ENCODE measurements at places on chromosomes 5 and 9.
A peak's percentile ranks its signal among the peaks of the same experiment; 100 is the strongest.

- no peak for DNase-seq
Observed at GRCh38 chr9:7606591-7606990, 193.0 kb downstream of the DMAC1 start.

DNA sequence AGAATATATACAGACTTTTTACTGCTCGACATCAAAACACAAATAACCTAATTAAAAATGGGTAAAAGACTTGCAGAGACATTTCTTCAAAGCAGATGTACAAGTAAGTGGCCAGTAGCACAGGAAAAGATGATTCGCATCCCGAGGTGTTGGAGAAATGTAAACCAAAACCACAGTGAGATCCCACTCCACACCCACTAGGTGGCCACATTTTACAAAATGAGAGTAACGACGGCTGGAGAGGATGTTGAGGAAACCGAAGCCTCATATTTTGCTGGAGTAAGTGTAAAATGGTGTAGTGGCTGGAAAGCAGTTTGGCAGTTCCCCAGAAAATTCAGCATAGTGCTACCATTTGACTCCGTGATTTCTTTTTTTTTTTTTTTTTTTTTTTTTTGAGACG lies 21.3 kb upstream of the GBGT1 start:
- DNase-seq = peak; percentile 19

DNA sequence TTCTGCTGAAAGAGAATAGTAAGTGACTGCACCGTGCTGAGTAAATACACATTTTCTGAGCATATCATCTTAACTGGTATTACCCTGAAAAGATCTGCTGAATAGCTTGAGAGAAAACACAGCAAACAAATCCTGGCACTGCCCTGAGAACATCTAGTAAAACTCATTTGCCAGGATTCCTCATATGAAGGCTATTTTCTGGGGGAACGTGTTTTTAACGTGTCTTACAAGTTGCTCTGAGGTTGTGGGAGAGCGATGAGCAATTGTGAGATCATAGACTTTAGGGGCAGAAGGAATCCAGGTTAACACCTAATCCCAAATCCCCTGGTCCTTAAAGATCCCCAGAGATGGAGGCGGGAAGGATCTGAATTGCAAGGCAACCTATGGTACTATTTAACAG lies 331.9 kb upstream of the RFX3 start:
- DNase-seq = no peak

GRCh38 chr5:126199467-126199866 lies 223.7 kb upstream of the GRAMD2B start:
- no peak for DNase-seq

DNA sequence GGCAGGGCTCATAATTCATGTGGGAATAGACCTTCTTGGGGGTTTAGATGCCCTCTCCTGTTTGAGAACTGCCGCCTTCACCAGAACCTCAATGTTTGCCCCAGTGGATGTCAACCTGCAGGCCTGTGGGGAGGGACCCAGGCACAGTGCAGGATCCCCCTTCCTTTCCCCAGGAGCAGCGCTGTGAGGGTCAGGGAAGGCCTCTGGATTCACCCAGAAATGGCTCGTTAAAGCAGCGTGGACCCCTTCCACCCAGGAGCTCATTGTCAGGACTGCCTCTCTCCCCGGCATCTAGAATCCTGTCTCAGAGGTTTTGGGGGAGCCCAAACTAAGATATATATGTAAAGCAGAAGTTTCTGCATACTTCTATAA lies 188.3 kb downstream of the GADD45G start:
- no peak for DNase-seq

DNA sequence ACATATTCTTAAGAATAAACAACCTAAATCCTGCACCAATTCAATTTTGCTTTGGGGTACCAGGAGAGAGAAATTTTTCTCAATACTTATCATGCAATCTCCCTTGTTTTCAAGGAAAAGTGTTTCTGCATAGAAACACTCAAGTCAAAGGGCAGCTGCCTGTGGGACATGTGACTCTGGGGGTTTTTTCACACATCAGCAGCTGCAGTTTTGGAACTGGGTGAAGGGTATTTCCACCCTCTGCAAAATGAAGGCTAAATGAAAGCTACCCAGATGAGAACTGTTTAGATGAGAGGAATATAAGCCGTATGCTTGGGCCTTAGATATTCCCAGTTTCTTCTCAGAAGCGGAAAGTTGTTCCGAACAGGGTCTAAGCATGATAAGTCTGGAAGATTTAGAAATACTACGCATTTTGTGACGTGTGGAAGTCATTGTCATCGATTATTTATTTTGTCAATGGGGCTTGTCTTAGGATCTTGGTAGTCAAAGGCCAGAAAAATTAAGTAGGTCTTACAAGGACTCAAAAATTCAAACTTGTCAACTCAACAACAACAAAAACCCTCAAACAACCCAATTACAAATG lies 64.3 kb upstream of the BOD1 start:
- DNase-seq = no peak

GRCh38 chr5:177545487-177546257 lies 8.7 kb downstream of the FAM193B start:
- no peak for DNase-seq

GRCh38 chr9:15149450-15149849 lies 157.6 kb downstream of the TTC39B start:
- no peak for DNase-seq

- DNase-seq = no peak
Observed at GRCh38 chr5:154191467-154192261, 1.1 kb downstream of the GALNT10 start.

DNA sequence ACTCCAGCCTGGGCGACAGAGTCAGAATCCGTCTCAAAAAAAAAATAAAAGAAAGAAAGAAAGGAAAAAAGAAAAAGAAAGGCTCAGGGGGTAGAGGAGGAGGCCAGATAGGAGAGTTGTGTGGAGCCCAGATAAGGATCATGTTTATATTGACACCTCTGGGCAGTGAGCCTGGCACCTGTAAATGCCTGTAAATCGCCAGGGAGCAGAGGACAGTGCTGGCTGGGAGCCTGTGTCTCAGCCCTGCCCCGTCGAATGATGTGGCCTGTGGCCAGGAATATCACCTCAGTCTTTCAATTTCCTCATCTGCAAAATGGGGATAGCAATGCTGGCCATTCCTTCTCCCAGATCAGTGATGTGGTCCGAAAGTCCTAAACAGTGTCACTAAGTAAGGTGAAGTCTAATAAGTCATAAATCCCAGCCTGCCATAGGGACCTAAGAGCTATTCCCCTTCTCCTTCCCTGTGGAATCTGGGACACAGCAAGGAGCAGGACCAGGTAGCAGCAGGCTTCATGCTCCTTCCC lies 10.3 kb upstream of the ABO start:
- DNase-seq = no peak

GRCh38 chr5:96528826-96529474 lies 95.9 kb upstream of the PCSK1 start:
- no peak for DNase-seq

- DNase-seq = no peak
Observed at GRCh38 chr9:21267485-21268346, 27.9 kb upstream of the IFNA14 start.
